Stimulated activated CD8-positive, alpha-beta memory T cell treated with anti-CD3 and anti-CD28 coated beads, Interleukin-4, amount 100 ng/mL, for 1 hour (primary cell): ENCODE measurements at places on chromosomes 2 and 18.

DNA sequence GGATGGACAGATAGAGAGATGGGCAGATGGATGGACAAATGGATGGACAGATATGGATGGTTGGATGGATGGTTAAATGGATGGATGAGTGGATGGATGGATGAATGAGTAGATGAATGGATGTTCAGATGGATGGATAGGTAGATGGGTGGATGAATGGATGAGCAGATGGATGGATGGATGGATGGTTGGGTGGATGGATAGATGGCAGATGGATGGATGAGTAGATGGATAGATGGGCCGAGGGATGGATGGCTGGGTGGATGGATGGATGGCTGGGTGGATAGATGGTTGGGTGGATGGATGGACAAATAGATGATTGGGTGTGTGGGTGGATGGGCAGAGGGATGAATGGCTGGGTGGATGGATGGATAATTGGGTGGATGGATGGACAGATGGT is 98.9 kb upstream of the OTOS start:
- DNase-seq = no peak

DNA sequence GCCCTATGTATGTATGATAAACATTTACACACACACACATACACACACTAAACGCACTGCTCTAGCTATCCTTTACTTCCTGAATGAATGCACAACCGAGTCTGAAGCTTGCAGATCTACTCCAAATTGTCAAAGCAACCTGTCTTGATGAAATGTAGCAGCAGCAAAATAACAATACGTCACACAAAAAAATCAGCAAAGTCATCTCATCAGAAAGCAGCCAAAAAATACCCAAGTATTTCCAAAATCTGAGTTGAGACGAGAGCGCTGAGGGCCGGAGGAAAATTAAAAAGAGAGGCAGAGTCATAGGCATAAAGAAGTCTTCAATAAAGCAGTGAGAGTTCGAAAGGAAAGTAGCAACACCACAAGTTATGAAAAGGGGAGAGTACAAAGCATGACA is 67.7 kb downstream of the ZNF521 start:
- no peak for DNase-seq

DNA sequence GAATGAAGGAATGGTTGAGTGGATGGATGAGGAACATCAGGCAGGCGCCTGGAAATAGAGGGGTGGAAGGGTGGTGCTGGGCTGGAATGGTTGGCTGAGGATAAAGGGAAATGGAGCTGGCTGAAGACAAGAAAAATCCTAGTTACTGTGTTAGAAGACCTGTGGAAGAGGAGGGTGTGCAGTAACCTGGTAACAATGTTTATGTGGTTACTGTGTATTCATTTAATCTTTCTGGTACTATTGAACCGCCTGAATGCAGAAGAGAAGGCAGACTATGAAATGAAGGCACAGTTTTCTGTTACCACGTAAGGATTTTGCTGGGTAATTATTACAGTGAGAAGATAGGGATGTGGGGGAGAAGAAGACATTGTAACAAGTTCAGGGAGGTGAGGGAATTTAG is 110.3 kb upstream of the MGAT5 start:
- DNase-seq = no peak

GRCh38 chr18:55247032-55247431 is 287.8 kb upstream of the CCDC68 start:
- DNase-seq = no peak

DNA sequence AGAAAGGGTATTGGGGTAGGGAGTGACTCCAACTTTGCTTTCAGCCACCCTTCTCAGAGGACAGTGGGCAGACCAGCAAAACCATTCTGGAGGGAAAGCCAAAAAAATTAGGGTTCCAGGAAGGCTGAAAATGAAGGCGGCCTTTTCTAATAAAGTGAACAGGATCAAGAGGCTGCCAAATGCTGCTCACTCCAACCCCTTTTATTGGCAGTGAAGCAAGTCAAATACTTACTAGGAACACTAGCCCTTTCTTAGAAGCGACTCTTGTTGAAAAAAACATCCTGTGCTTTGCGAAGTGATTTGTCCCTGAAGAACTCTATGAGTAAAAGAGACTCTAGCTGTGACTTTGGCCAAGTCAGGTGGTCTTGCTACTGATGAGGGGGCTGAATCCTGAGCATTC is 83.6 kb upstream of the CYP1B1 start:
- no peak for DNase-seq

DNA sequence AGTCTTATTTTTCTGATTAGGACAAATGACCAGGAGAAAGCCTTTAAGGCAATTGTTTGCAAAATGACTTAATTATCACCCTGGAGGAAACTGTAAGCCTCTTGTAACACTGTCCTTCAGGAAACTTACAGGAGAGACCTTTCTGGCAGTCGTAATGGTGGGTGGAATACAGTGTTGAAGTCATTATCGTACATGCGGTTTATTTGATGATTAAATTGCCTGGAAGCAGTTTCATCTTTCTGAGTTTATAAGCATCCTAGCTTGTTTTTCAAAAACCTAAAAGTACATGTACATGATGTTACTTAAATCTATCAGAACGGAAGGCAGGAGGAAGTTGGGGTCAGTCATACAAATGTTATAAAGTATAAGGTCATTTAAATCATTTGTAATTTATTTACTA is 86.2 kb upstream of the RAB27B start:
- DNase-seq = no peak

- DNase-seq = no peak
Measured at GRCh38 chr2:108630567-108631405, 88.5 kb upstream of the RANBP2 start.

- no peak for DNase-seq
Measured at GRCh38 chr2:2568411-2568810, 237.3 kb upstream of the MYT1L start.

DNA sequence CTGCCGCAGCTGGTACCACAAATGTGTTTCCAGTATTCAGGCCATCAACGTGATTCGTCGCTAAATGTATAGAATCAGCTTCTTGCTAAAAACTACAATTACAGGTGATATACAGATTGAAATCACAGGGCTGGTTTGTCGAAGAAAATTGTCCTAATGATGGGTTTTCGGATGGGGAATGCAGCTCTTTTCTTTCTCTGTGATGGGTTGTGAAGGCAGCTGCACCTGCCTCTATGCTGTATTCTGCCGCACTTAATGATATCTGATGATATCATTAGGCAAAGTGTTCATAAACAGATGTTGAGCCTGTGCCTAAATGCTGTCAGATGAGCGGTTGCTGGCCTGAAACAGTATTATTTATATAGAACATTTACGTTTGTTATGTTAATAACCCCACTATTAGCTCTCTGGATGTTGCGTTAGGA is 218.1 kb downstream of the ARHGAP15 start:
- DNase-seq = no peak

- DNase-seq = no peak
Measured at GRCh38 chr2:122183890-122184289, 428.4 kb downstream of the TSN start.

DNA sequence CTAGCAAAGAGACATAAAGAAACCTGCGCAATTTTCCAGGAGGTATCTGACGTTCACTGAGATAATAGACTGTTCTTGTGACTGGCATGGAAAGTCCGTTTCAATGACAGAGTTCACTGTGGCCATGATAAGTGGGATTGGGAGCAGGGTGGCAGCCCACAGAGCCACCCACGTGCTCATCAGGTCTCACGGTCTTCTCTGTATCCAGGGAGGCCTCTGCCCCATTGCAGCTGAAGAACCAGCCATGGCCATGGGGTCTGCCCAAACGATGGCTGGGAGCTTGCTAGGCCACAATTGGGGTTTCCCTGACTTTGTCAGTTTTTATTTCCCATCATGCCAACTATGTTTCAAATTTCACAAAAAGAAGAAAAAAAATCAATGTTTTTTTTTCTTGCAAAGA is 57.2 kb downstream of the PDCL3 start:
- no peak for DNase-seq

DNA sequence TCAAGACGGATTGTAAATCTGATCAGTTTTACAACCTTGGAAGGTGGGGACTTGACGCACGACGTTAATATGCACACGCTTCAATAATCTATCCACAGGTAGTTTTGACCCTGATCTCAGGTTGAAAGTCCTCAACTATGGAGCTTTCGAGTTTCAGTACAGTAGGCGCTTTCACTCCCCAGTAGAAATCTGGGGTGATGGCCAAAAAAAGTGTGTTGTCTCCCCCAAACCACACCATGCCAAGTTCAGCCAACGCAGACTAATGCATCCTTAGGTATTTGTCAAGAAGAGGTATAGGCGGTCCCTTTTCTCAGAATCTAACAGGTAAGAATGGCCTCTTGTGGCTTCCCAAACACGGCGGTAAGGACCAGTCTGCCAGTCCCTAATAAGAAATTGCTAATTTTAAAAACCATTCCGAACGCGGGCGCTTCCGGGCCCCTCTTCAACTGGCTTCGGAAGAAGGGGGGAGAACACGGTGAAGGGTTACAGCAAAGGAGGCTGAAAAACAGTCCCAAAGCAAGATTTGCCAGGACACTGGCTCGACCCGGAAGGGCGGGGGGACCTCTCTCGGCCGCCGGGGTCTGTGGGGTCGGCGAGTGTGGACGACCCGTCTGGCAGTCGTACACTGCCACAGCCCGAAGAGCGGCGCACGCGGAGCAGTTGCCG is 659 bp downstream of the FAM210A start:
- no peak for DNase-seq

DNA sequence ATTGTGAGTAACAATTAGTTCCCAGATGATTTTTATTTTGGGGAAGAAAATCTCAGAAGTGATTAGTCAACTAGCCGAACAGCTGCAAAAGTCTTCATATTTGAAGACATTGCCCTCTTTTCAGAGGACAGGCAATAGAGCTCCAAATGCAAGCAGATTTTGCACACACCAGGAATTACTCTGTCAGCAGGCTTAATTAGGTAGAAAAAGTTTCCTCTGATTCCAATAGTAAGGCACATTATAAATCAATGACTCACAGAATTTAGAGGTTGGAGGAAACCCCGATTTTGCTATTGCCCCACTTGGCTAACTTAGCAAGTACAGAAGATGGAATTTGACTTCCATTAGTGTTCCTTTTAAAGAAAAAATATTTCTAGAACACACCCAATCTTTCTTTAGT is 30.7 kb upstream of the SCN1A start:
- no peak for DNase-seq

DNA sequence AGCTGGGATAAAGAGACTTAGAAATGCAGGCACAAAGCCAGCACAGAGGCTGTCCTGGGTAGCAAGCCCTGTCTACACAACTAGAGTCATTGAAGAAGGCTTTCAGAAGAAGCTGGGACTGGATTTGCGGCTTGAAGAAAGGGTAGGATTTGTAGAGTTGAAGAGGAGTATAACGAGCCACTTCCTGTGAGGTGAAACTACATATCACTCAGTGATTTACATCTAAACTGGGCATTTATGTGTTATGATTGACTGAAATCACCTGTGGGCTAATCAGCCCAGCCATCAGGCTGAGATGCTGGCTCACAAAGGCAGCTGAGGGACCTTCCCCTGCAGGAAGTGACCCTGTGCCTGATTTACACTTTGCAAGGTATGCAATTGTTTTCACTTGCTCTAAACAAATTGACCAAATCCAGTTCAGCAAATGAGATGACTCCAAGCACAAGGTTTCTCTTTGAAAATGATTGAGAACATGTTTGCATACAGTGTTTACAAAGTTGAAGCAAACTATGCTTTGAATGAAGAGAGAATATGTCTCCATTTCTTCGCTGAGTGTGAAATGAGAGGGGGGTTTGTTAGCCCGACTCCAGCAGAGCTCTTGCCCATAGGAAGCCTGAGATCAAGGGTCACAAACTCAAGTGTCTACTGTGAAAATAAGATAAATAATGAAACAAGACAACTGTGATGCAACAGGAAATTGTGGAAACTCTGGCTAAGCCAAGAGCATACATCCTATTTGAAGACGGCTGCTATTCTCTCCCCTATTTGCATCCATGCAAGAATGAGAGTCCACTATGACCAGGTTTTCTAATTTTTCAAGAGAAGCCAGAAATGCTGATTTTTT is 69.3 kb upstream of the HK2 start:
- DNase-seq = no peak

DNA sequence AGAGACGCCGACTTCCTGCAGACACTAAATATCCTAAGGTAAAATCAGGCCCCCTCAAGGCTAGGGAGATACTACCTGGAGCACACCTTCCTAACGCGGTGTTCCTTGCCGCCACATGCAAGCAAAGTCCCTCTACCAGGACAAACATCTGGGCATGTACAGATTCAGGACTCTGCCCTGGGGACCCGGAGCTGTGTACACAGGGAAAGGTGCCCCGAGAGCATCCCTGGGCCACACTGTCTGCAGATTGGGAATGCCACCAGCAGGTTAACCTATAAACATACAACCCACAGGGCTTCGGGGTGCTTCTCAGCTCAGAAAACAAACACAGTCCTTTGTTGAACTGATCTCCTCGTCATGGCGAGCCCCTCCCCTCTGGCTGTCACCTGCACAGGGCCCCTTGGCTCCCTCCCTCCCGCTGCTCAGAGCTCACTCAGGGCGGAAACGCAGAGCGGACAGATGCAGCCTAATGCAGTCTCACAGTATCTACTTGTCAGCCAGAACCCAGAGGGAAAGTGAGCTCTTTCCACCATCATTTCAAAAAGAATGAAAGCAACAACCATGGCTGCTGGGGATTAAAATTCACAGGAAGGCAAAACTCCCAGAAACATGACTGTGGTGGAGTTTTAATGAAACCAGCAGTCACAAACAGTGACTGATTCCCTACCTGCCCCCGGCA is 218.8 kb downstream of the HDAC4 start:
- no peak for DNase-seq

DNA sequence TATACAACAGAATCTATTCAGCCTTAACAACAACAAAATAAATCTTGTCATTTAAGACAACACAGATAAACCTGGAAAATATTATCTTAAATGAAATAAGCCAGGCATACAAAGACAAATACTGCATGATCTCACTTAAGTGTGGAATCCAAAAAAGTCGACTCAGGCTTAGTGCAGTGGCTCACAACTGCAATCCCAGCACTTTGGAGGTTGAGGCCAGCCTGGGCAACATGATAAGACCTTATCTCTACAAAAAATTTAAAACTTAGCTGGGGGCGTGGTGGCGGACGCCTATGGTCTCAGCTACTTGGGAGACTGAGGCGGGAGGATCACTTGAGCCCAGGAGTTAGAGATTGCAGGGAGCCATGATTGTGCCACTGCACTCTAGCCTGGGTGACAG is 75.2 kb upstream of the RNU4ATAC start:
- DNase-seq = no peak

- no peak for DNase-seq
Measured at GRCh38 chr2:12412898-12413305, 303.8 kb upstream of the TRIB2 start.

GRCh38 chr18:9683418-9684396 is 24.4 kb upstream of the RAB31 start:
- no peak for DNase-seq

DNA sequence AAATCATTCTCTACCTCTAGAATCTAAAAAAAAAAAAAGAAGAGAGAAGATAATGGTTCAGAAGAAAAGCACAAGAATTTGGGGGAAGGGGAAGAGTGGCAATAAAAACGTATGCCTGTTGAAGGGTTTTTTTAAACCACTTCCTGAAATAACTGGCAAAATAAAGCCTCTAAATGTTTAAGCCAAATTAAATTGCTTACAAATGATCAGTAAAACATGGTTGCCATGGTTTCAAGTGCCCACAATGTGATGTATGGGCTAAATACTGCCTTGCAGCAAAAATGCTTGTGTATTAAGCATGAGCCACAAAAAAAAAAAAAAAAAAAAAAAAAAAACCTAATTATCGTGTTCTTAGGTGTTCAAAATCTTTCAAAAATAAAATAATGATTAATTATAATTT is 60.8 kb downstream of the RBM43 start:
- no peak for DNase-seq

GRCh38 chr18:50451100-50451842 is 76.4 kb downstream of the SKA1 start:
- DNase-seq = no peak
